ENCODE measurements at places on chromosomes 5 and 9.

GRCh38 chr5:113145757-113146387 lies 169.3 kb downstream of the DCP2 start:
- DNase-seq = no peak

- peak; percentile 44 for DNase-seq
These were observed 145.4 kb downstream of the ENTREP1 start for GRCh38 chr9:69470186-69470977.

DNA sequence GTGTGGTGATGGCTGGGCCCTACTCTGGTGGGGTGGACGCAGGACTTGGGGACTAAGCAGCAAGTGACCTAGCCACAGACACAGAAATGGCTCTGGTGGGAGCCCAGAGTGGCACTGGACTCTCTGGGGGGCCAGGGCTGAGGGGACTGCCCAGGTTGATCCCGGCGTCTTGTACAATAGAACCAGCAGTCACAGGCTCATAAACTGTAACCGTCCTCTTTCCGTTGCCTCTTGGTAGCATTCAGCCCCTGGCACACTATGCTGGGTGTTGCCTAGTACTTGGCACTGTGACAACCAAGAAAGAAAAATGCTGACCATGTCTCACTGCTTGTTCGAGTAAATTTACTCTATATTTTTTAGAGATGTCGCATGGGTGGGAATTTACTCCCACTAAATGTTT lies 80.5 kb downstream of the DAB2IP start:
- no peak for DNase-seq

GRCh38 chr5:99674101-99674500 lies 745.3 kb upstream of the CHD1 start:
- no peak for DNase-seq

GRCh38 chr9:68914751-68915150 lies 99.2 kb downstream of the PRKACG start:
- no peak for DNase-seq

GRCh38 chr9:21661626-21662025 lies 140.8 kb upstream of the MTAP start:
- DNase-seq = no peak

Data from renal pelvis (tissue), 12 donors.